Stimulated activated CD8-positive, alpha-beta memory T cell treated with anti-CD3 and anti-CD28 coated beads, Interleukin-12 subunit alpha, Interleukin-12 subunit beta, amount 100 ng/mL, for 1 hour (primary cell): ENCODE measurements at places on chromosomes 6 and 20.

GRCh38 chr20:6265204-6265904, 142.5 kb upstream of the FERMT1 start:
- DNase-seq = no peak

- no peak for DNase-seq
These were observed 467.1 kb upstream of the HSF2 start for GRCh38 chr6:121932076-121932991.

DNA sequence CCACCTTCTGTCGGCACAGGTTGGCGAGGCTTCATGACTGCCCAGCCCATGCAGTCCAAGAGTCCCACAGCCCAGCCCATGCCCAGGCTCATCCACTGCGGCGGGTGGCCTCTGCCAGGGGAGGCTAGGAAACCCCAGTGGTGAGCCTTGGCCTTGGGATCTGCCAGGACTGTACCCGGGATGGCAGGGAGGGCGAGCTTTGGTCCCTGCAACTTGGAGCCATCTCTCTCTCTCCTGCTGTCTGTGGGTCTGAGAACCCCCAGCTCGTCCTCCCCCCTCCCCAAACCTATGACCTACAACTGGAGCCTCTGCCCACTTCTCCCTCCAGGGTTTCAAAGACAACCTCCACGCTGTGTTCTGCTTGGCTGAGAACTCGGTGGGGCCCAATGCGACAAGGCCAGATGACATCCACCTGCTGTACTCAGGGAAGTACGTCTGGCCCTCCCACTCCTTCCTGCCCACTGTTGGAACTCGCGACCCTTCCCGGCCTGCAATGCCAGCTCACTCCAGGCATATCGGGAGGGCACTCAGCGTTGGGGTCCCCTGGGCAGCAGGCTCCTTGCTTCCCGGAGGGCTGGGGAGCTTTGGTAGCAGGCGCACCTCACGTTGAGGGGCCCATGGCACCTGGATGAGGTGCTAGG, 19.7 kb downstream of the NPEPL1 start:
- DNase-seq = no peak

- no peak for DNase-seq
These were observed 286.0 kb upstream of the CDH4 start for GRCh38 chr20:60966031-60966430.

DNA sequence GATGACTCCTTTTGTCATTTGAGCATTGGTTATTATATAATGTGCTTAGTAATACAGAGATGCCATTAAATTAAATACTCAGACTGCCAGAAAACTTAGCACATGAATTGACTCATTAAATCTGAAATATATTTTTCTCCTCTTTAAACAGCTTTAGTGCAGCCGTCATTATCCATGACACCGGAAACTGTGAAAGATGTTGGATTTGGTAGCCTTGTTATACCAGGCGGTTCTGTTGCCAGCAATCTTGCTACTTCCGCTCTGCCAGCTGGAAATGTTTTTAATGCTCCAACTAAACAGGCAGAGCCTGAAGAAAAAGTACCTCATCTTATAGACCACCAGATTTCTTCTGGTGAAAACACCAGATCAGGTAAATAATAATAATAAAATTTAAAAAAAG, 97.6 kb downstream of the SCAF8 start:
- no peak for DNase-seq

DNA sequence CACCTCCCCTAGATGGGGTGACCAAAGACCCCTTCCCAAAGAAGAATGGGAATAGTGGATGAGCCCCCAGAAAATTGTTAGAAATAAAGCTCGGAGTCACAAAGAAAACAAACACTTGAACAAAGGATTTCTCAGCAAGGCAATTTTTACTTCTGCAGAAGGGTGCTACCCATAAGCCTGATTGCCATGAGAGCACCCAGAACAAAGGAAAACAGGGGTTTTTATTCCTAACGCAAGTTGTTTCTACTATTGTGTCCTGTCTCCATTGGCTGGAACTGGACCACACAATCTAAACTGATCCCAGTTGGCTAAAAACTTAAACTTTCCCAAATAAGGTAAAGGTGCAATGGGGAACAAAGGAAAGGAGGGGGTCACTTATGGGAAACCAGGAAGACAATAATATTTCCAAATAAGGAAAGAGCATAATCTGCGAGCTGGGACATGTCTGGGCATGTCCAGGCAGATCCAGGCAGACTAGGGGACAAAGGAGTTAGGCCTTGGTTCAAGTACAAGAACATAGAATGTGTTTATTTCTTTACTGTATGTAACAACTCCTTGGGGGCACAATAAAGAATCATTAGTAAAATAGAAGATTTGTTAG, 20.0 kb downstream of the HLA-B start:
- DNase-seq = no peak

- DNase-seq = no peak
These were observed 135.5 kb upstream of the AGPAT4 start for GRCh38 chr6:161409353-161409752.

DNA sequence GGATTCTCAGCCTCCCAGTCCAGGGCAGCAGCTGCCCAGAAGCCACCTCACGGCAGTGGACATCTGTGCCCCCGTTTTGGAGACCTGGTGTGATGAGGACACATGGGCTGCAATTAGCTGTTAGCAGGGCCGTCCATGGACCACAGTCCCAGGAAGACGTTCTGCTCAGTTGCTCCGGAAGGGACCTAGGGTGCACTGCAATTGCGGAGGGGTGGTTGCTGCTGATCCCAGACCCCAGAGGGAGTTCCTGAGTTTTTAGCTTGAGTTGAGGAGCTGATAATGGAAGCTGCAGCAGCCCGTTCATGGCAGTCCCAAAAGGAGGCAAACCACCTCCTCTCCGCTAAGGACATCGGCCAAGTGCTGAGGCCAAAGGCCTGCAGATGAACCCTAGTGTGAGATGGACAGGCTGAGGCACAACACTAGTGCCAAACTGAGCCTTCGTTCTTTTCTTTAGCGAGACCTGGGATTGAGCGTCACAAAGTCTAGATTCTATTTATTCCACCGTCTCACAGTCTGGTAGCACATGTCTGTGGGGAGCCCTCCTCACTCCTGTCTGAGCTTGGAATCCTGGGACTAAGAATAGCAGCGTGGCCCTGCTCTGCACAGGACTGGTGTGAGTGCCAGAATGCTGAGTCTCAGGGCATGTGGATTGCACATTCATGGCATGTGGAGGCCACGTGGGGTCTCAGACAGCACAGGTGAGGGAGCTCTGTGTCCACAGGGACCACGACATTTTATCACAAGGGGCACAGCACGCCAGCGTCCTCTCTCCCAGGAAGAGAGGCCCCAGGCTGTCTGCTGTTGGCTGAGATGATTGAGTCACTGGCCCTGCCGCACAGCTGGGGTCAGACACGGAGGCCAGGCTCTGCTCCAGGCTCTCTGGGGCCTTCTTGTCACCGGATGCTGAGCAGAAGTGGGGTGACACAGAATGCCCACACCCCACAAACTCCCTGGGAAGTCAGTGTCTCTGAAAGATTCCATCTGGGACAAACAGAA, 113.4 kb downstream of the PSMB1 start:
- no peak for DNase-seq

DNA sequence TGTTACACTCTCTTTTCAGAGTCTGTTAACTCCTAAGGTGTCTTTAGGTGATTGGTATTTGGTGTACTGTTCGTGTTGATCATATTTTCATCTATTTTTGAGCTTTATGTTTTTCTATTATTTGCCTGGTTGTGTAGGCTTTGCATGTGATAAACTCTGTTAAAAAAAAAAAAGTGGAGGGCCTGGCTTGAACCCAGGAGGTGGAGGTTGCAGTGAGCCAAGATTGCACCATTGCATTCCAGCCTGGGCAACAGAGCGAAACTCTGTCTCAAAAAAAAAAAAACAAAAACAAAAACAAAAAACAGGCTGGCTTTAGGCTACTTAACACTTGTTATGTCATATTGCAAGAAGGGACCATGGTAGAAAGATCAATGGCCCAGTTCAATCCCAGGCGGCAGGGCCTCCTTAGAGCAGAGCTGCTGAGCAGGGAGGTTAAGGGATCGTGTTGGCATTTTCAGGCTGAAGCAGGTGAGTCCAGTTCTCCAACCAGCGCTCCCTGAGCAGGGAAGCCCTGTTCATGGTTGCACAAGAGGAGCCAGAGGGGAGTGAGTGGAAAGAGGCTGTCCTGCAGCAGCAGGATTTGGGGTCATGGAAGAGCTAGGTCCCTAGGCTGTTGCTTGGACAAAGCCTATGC, 8.5 kb downstream of the PYGB start:
- no peak for DNase-seq

DNA sequence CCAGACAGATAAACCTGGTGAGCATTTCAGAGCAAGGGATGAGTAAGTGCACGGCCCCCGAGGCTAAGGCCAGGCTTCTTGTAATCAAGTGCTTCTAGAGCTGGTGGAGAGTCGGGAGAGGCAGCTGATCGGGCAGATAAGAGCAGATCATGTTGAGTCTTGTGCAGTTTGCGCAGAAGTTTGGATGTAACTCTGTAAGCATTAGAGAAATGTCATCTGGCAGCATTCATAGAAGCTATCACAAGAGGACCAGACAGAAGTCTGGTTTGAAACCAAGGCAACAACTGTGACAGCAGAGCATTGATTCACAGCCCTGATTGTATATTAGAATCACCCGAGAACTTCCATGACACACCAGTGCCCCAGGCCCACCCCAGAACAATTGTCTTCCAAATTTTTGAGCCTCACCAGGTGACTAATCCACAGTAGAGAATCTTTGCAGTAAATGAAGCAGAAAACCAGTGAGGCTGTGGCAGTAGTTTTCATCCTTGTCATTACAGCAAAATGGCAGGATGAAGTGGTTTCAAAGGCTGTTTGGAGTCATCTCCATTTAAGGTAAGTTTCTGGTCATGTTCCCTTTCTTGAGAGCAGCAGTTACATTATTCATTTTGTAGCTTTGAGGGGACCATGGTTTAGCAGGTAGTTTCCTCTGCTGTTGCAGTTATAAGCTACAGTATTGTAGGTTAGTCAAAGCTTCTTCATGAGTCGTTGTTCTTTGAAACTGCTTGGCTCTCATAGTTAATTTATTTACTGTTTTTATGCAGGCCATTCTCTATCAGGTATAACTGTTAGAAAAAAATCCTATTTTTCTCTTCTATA, 84.1 kb downstream of the RNF217 start:
- no peak for DNase-seq

- DNase-seq = no peak
These were observed 37.0 kb downstream of the FOXO3 start for GRCh38 chr6:108597572-108598304.
